ENCODE measurements at places on chromosomes 5 and 9.

DNA sequence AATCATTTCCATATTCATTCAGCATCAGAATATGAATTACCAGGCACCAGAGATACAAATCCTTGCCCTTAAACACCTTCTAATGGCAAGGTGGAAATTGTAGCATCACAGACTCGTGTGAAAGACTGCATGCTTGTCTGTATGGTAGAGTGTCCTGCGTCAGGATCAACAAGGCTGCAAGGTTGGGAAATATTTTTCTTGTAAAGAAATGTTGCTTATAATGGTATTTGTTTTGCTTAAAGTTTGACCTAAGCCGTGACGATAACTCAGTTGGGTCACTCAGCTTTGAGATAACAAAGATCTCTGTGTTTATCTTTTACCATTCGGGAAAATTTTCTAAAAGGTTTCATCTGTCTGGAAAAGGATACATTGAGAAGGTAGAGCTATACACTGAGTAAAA lies 87.6 kb downstream of the BASP1 start:
- DNase-seq, result no peak

GRCh38 chr9:32603914-32604852 lies 31.2 kb upstream of the NDUFB6 start:
- peak; percentile 83 for DNase-seq

- DNase-seq, result no peak
These were observed 23.2 kb upstream of the ADAMTS16 start for GRCh38 chr5:5116956-5117355.

DNA sequence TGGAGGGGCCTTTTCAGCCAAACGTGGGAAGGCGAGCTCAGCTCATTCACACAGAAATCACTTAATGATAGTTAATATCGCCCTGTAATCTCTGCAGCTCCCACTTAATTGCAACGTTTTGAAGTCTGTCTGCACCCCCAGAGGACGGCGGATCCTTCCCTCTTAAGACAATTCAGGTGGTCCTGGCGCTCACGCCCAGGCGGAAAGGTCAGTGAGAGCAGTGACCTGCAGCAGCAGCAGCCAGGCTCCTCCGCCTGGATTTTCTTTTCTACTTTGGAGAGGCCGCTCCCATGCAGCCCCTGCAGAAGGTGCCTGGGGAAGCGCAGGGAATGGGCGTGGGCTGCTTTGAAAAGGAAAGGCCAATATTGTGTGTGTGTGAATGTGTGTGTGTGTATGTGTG lies 400.9 kb upstream of the IRX1 start:
- no peak for DNase-seq

DNA sequence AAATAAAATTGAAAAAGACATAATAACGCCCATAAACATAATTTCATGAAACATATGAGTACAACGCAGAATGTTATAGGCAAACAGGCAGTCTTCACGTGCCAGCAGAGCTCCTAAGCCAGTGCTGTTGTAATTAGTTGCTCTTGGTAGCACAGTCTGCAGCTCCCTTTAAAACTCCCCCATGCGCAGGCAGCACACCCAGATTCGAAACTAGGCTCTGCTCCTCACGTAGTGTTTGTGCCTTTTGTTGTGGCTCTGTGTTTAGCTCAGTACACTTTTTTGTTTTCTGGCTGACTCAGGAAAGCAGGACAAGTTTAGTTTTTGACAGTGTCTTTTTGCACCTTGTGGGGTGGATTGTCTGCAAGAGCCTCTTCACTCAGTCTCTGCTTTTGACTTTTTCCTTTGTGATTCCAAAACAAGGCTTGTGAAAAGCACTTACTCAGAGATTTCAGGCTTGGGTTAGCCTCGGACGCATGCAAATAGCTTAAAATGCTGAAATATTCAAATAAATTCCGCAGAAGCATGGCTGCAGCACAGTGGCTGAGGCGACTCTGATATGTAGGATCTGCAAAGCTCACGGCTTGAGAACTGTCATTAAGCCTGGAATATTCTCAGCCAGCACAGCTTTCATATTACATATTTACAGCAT lies 113.6 kb downstream of the IRX1 start:
- no peak for DNase-seq

DNA sequence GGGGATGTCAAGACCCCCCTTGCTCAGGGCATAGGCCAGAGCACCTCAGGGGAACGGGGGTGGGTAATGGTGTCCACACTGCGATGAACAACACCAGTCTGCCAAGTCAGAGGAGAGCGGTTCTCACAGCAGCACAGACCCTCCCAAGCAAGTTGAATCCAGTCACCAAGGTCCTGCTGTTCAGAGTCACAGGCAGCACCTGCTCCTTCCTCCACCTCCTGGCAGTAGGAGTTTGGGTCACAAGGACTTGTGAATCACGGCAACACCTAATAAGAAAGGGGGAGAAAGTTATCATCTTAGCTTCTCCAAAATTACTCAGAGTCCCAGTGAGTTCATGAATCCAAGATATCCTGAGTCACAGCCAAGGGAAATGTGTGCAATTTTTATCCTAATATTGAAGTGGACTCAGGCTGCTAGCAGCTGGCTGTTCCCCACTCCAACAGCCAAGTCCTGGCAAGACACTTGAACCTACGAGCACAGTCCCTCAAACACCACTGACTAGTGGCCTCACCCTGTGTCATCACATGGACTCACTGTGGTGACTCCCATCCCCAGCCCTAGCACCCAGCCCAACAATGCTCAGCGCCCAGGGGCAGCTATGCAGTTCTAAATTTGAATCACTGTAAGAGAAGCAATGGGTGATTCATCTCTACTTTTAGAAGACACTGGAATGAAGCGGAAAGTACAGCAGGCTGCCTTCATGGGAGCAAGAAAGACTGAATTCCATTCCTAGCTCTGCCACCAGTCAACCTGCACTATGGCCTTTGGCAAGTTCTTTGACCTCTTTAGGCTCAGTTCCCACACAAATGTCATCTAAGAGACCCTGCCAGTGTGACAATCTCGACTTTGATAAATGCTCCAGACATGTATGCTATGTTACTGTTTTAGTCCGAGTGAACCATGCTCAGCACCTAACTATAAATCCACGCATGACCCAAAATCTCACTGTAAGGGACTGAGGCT lies 113.7 kb downstream of the KLHL3 start:
- peak; percentile 93 for DNase-seq

DNA sequence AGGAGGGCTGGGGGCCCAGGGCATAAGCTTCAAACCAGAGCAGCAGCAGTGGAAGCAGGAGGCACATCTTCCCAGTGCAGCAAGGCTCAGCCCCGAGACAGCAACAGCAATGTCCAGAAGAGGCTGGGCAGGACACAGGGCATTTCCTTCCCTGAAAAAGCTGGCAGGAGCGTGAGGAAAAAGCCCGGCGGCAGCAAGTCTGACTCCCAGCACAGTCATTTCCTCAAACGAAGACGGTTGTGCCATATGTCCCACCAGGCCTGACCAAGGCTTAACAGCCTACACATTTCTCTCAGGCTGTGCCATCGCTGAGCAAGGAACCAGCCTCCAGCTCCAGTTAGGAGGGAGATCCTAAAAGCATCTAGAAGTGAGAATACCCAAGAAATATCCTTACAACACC lies 74.5 kb downstream of the APTX start:
- no peak for DNase-seq

DNA sequence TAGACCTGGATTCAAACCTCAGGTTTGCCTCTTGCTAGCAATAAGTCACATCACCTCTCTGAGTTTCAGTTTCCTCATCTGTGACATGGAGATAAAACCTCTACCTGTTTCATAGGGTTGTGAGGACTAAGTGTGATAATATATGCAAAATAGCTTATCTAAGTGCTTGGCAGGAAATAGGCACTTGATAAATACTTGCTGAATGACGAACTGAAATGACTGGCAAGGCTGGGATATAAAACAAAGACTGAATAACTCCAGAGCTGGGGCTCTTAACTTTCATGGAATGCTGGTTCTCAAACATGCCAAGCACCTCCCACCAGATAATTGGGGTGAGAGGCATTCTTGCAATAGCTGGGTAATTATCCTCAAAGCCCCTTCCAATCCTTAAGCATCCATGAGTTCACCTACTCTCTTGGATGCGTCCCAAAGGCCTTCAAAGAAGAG lies 87.6 kb downstream of the ADRB2 start:
- peak; percentile 99 for DNase-seq

GRCh38 chr5:39283231-39283818 lies 64.0 kb upstream of the FYB1 start:
- DNase-seq, result peak; percentile 61

GRCh38 chr5:107670932-107671741 lies at the start of gene EFNA5:
TSS of gene EFNA5 (minus strand) at chr5:107670937.
- DNase-seq, result peak; percentile 64

- DNase-seq, result no peak
These were observed 82.4 kb downstream of the SNCAIP start for GRCh38 chr5:122394284-122394930.

- DNase-seq, result no peak
These were observed 8.1 kb downstream of the ARPC5L start for GRCh38 chr9:124869986-124870560.

- peak; percentile 82 for DNase-seq
These were observed at the start of gene IL6ST for GRCh38 chr5:55994495-55994997. TSS of gene IL6ST (minus strand) at chr5:55994963. CDS start at chr5:55976278, 18,685 bp downstream.

- no peak for DNase-seq
These were observed 27.3 kb downstream of the CNTFR start for GRCh38 chr9:34562135-34562745.

GRCh38 chr5:34487956-34488355 lies 168.2 kb upstream of the RAI14 start:
- no peak for DNase-seq

GRCh38 chr5:155434681-155435080 lies 421.1 kb downstream of the KIF4B start:
- DNase-seq, result no peak

GRCh38 chr5:133514456-133514855 lies 97.9 kb downstream of the FSTL4 start:
- DNase-seq, result no peak

DNA sequence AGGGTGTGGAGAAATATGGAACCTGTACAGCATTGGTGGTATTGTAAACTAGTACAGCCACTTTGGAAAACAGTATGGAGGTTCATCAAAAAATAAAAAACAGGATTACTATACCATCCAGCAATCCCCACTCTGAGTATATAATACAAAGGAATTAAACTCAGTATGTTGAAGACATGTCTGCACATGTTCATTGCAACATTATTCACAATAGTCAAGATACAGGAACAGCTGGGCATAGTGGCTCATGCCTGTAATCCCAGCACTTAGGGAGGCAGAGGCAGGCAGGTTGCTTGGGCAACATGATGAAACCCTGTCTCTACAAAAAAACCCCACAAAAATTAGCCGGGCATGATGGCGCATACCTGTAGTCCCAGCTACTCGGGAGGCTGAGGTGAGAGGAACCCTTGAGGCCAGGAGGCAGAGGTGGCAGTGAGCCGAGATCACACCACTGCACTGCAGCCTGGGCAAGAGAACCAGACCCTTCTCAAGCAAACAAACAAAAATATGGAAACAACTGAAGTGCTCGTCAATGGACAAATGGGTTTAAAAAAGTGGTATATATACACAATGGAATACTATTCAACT lies 63.6 kb downstream of the TMEM174 start:
- DNase-seq, result peak; percentile 94

DNA sequence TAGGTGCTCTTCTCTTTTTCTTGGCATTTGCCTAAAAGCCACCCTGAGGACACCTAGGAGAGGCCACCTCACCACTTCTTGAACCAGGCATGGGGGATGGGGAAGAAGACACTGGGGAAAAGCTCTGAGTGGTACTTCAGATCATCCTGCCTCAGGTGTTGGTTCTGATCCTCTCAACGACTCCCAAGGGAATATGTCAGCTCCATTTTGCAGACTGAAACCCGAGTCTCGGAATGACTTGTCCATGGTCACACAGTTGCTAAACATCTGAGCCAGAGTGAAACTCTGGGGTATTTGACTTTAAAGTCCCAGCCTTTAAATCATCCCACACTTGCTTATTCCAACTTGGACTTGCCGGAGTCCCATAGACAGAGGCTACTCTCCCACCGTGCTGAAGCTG lies 120.6 kb upstream of the GABRP start:
- no peak for DNase-seq

DNA sequence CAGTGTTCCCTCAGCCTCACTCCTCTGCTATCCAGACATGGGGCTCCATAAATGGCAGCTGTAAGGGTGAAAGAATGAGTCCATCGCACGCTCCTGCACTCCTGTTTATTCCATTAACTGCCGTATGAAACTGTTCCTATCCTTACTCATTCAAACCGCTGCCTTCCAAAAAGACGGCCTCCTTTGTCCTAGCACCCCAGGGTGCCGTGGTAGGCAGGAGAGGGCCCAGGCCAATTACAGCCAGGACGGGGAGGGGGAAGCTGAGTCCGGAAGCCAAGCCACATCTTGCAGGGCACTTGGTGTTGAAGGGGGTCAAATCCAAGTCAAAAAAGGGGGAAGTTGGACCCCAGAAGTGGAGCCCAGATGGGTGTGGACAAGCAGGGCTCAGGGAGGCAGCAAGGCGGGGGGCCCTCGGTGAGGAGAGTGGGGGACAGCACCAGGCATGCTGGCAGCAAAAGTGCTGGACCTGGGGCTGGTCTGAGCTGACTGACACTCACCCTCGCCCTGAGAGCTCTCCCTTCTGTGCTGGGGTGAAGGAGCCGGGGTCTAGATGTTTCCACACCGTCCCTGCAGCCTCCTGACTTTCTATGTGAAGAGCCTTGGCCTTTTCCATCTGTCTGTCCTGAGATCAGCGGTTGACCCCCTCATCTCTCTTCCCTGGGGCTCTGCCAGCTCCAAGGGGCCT lies 63.3 kb downstream of the COL23A1 start:
- no peak for DNase-seq

DNA sequence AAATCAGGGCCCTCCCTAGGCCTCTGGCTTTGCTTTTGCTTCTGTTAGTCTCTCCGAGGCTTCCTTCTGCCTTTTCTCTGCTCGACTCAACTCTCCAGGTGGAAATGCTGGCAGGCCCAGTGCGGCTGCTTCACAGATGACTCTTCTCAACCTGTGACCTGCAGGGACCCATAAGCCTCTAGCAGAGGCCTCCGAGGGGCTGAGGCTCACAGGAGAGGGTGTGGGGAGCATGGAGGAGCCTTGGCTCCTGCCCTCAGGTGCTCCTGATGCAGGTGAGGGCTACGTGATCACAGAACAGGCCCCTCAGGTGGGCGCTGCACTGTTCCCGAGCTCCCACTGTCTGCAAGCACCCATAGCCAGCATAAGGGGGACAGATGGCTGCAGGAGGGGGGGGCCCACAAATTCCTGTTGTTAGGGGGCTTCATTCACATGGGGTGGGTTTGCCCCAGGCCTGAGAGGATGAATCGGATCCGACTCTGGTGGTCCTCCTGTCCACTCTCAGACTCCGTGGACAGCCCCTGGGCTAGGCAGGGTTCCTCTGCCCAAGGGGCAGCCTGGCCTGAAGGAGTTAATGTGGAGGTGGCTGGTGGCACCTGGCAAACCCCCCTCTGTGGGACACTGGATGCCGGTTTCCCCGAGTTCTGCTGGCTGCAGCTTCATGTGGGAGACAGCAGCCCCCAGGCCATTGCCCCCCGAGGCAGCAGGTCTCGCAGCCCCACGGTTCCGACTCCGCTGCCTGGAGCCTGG lies 10.9 kb upstream of the FCN2 start:
- DNase-seq, result no peak

GRCh38 chr9:131432597-131433301 lies 38.9 kb downstream of the PRRC2B start:
- DNase-seq, result no peak

DNA sequence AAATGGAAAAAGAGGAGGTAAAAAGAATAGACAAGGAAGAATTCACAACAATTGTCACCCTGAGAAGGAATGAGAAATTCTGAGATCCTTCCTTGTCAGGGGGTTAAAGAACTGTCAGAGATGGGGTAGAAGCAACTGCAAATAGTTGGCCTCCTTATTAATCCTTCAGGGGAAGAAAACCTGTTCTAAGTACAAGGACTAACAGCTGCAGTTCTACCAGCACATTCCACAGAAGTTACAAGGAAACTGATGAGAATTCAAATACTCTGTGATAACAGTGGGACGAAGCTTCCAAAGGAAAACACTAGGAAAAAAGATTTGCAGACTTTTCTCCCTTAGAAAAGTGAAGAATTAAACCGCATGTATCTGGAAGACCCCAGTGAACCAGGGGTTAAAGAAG lies 93.7 kb downstream of the OR2K2 start:
- no peak for DNase-seq
